ENCODE measurements at places on chromosomes 1 and 21.

GRCh38 chr1:212228591-212229119 is 56.6 kb upstream of the PPP2R5A start:
- DNase-seq, result no peak

DNA sequence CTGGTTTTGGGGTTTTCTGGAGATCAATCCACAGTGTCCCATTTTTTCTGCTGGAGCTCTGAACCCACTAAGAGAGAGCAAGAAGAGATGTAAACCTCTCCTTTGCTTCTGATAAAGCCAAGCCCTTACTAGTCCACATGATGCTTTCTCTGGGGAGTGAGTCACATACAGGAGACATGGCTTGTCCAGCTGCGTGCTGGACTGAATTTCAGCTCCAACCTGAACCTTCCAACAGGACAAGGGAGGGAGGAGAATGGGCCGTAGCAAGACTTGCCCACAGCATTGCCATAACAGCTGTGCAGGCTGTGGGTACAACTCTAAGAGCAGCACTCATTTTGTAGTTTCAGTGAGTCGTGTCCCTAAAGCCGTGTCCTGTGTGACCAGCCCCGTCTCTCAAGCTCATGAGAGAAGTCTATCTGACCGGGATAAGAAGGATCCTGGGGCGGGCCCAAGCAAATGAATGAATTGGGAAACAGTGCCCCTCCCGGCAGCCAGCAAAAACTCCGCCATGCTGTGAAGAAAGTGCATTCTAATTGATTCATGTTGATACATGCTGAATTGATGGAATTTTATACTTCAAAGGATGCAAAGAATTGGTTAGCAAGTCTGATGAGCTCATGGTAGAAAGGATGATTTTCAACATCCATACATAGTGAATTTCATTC is 195.2 kb downstream of the GABPA start:
- no peak for DNase-seq

- no peak for DNase-seq
Measured at GRCh38 chr1:245717611-245718010, 562.8 kb downstream of the KIF26B start.

DNA sequence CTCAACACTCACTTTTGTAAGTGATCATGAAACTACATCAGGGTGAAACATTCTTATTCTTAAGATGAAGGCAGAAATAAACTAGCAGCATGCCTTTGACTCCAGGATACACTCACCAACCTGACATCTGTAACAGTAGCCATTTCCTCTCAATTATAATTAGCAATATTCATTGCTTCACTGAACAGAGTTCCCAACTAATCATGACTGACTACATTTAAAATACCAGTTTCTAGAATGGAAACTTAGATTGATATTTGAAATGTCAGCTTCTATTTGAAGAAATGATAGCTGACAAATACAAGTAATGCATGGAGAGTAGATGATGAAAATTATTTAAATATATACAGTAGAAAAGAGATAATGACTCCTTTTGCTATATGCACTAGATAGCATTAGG is 1023.8 kb downstream of the MRPL39 start:
- DNase-seq, result no peak

- peak; percentile 58 for DNase-seq
Measured at GRCh38 chr1:33349778-33350610, 29.1 kb upstream of the A3GALT2 start.

GRCh38 chr21:42466700-42467099 is 29.3 kb downstream of the RSPH1 start:
- no peak for DNase-seq

GRCh38 chr1:229948438-229948837 is 118.6 kb upstream of the GALNT2 start:
- DNase-seq, result no peak

DNA sequence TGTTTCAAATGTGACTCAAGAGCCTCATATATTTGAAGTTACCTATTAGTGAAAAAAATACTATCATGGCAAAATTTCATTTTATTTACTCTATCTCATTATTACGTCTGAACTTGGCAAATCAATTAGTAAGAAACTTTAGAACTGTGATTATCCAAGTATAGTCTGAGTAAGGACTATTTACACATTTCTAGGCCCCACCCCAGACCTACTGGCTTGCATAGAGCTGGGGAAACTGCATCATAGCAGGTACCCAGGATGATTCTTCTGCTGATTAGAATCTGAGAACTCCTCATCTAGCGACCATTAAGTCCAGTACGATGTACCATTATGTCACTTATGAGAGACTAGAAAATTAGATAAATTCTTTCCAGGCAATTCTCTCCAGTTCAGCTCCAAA is 20.1 kb downstream of the MCOLN3 start:
- no peak for DNase-seq

DNA sequence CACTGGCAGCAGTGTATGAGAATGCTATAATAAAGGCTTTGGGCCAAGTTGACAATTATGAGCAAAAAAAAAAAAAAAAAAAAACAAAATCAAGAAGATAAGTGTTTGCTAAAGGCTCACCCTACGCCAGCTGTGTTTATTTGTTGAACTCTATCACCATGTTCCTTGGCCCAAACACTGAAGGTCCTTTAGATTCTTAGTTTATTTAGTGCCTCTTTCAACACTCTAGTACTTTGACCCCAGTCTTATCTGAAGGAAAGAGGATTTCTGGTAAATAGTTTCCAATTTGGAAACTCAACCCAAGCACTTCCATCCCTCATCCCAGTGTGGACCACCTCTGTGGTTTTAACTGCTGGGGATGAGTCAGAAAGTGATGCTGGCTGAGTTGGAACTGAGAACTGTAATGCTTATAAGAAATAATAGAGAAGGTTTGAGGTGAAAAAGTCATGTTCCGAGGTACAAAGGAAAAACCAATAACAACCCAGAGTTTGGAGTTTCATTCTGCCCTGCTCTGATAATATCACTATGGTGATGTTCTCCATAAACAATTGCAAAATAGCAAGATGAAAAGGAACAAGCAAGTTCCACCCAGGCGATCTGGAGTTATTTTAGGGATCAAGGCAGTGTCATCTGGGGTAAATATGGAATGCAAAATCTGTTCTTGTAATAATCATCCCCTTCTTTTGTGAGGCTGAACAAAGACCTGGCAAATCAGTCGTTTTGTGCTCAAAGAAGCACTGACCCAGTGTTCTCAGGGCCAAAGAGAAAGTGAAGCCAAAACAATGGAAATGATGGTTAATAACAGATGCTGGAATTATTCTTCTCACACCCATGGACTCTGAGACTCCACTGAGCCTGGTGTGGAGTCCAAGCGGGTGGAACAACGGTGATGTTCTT is 19.7 kb upstream of the CAPZB start:
- no peak for DNase-seq

GRCh38 chr21:41374867-41375533 is 13.2 kb downstream of the MX2 start:
- no peak for DNase-seq

- DNase-seq, result no peak
Measured at GRCh38 chr1:917466-918091, 6.1 kb upstream of the SAMD11 start.

GRCh38 chr1:62177621-62178020 is 17.0 kb upstream of the L1TD1 start:
- no peak for DNase-seq

DNA sequence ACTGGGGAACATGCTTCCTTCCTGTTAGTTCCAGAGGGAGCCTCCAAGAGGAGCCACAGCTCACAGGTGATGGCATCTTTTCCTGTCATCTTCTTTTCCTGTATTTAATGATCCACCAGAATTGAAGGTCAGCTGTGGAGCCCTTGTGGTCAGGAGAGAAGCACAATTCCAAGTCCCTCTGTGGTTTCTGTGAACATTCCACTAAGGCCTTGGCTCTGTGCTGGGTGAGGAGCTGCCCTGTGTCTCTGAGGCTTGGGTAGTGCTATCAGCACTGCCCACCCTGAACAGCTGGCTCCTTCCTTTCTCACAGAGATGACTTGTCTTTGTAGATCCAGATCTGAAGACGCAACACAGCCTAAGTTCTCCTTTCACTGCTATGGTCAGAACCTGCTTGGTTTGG is 141.9 kb upstream of the MAP1LC3C start:
- no peak for DNase-seq

- no peak for DNase-seq
Measured at GRCh38 chr21:45055861-45056260, 18.5 kb upstream of the ADARB1 start.

- DNase-seq, result no peak
Measured at GRCh38 chr1:204368996-204369726, 9.4 kb upstream of the PLEKHA6 start.

- DNase-seq, result no peak
Measured at GRCh38 chr1:17425806-17426600, 13.5 kb downstream of the RCC2 start.

GRCh38 chr1:66690666-66691381 is 61.4 kb upstream of the DYNLT5 start:
- DNase-seq, result no peak

DNA sequence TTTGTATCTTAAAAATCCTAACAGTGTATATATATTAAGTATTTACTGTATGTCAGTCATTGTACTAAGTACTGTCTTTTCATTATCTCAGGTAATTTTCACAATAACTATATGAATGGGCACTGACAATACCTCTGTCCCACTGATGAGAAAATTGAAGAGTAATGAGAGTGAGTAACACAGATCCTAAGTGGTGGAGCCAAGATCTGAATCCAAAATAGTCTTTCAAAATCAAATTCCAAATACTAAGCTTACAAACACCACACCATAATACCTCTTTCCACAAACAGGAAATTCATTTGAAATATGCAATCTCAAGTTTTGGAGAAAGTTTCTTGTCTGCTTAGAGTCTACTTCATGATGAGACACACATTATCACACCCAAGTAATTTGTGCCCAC is 105.9 kb upstream of the EDEM3 start:
- DNase-seq, result no peak

DNA sequence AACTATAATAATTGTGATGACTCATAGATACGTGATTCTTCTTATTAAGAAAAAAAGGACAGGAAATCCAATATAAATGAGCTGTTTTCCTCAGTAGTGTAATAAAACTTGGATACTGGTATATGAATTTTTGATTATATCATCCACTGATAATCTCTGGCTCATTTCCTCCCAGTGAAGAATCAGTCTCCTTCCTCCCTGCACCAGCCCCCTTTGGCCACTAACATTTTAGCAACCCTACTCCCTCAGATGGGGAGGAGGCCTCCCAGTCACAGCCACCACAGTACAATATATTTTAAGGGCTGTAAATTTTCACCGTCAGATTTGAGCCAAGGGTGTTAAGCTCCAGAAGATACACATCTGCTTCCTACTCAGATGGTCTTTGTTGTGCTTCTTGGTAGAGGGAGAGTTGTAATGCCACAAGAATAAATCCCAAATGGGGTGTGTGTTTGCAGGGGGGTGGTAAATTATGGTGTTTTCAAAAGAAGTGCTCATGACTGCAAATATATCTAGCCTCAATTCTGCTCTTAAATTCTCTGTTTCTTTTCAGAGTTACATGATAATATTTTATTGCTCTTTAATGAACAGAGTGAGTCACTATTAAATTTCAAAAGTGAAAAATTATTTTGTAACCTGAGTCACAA is 153.5 kb downstream of the HLX start:
- no peak for DNase-seq

GRCh38 chr1:168468042-168468809 is 75.6 kb downstream of the XCL2 start:
- DNase-seq, result no peak

GRCh38 chr1:212214325-212214724 is 70.9 kb upstream of the PPP2R5A start:
- DNase-seq, result no peak

- DNase-seq, result no peak
Measured at GRCh38 chr1:4797016-4797410, 142.6 kb downstream of the AJAP1 start.

DNA sequence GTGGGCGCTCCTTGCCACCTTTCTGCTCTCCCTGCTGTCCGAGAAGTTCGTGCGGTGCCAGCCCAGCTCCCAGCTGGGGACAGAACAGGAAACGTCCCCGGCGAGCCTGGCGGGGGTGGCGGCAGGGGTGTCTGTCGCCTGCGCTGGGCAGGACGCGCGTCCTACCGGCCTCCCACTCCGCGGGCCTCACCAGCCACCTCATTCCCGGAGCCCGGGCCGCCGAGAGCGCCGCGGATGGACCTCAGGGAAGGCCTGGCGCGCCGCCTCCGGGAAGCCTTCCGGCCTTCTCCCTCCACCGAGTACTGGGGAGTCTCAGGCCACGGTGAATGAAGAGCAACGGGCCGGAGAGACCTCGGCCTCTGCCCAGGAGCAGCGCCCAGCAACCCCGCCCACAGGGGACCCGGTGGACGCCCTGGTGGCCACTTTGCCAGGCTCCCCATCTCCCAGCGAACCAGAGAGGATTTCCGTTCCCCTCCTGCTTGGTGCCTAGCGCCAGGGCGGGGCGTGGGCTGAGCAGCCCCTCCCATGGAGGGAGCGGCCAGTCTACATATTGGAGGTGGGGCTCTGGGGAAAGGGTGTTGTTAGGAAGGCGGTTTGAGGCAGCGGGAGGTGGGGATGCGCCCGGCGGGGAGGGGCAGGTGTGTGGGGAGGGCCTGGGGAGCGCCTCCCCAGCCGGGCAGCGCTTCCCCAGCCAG is 9.5 kb upstream of the TNFRSF14 start:
- peak; percentile 70 for DNase-seq

- no peak for DNase-seq
Measured at GRCh38 chr1:33715195-33715811, 148.6 kb upstream of the HMGB4 start.

DNA sequence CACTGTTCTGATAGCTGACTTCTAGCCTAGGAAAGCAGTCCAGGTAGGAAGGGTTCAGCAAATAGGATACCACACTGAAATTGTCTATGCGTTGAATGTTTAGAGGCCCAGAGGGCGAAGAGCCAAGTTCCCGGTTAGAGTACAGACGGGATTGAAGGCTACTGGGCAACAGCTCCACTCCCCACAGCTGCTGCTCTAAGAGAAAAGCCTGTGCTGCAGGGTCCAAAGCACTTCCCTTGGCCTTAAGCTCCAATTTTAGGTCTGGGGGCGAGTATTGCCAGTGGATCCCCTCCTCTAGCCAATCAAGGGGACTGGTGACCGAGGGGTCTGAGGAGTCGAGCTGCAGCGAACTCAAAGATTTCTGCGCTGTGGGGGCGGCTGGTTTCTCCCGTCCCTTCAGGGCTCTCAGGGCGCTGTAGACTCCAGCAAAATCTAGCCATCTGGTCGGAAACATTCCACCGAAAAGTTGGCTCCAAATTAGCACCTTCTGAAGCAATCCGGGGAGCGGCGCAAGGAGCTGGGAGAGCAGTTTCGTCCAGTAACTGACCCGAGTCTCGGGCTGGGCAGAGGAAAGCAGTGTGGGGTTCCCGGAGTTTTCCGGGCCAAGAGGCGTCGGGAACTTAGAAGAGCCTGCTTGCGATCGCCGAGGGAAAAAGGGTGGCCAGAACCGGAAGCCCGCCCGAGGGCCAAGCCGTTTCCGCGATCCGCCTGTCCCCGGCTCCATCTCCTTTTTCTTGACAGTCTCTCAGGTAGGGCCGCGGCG is 748 bp downstream of the PPP1R15B start:
- peak; percentile 37 for DNase-seq
